T-helper 2 cell (primary cell): ENCODE measurements at places on chromosomes 1 and 21.
A peak's percentile ranks its signal among the peaks of the same experiment; 100 is the strongest.

DNA sequence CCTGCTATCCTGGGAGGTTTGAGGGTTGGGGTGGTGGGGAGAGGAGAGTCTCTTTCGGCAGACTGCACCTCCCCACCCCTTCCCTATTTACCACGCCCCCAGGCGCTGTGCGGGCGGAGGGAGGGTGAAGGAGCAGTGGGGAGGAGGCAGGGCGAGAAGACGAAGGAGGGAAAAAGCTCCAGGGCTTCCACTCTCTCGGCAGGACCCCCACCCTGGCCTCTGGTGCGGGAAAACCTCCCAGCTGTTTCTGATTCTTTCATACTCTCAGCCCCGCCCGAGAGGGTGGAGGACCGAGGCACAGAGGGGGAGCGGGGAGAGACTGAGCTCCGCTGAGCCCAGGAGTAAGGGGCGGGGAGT lies 866 bp upstream of the WNT2B start:
- DNase-seq = peak; percentile 11

DNA sequence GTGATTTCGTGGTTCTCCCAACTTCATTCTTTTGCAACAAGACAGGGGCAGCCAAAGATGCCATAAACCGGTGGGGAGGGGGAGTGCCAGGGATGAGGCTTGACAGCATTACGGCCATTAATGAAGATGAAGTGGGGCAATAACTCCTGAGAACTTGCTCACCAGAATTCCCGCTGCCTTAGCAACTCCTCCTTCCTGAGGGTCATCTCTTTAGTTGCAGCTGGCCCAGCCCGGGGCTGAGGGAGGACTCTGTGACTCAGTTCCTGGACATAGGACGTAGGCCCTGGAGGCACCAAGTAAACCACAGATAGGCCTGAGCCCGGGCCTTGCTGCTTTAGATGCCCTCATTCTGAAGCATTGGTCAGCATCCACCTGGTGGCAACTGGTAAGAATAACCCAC lies 330.2 kb downstream of the RRAGC start:
- no peak for DNase-seq

DNA sequence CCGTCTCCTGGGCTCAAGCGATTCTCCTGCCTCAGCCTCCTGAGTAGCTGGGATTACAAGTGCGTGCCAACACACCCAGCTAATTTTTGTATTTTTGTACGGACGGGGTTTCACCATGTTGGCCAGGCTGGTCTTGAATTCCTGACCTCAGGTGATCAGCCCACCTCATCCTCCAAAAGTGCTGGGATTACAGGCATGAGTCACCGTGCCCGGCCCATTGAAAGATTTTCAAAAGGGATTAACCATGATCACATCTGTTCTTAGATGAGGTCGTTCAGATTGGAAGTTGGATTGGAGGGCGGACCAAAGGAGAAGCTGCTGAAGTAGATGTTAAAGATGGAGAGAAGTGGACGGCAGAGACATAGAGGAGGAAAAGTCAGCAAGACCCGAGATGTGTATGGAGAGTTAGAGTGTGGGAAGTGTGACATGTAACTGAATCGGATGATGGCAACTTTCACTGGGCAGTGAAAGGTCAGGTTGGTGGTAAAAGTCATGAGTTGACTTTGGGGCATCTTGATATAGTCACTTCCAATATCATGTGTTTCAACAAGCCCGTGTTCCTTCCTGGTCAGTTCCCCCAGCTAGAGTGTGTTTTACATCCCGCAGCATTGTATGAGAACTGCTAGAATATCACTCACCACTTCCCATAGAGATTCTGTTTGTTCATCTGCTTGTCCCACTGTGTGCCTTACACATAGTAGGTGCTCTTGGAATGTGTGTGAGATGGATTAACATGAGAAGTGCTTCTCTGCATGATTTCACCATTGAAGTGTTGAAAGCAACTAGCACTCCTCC lies 54.4 kb upstream of the TINAGL1 start:
- no peak for DNase-seq

- DNase-seq = no peak
Measured at GRCh38 chr1:10644307-10645128, 151.9 kb downstream of the CASZ1 start.

DNA sequence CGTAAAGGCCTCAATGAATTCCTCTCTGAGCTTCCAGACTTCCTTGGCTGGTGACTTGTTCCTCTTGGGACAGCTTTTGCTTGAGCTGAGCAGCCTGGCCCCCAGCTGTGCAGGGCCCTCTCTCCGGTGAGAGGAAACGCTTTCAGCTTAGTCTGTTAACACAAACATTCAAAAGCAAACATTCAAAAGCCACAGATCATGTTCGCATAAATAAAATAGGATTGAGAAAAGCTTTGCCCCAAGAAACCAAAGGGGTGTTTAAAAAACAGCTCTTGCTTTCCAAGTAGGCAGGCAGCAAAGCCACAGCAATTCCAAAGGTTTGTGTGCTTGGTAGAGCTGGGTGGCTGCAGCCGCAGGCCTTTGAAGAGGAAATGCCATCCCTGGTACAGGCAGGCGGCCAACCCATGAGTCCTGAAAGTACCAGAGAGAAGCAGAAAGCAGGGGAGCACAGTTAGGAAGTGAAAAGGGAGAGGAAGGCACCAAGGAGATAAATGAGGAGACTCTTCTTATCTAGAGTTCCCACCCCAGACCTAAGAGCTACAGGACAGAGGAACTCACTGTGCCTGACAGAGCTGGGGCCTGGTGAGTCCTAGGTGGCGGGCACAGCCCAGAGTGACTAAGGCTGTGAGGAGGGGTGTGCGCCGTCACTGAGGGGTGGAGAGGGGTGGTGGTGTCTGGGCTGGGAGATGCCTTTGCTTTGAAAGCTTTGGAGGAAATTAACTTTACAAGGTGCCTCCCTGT lies 48.4 kb downstream of the CCN1 start:
- no peak for DNase-seq

DNA sequence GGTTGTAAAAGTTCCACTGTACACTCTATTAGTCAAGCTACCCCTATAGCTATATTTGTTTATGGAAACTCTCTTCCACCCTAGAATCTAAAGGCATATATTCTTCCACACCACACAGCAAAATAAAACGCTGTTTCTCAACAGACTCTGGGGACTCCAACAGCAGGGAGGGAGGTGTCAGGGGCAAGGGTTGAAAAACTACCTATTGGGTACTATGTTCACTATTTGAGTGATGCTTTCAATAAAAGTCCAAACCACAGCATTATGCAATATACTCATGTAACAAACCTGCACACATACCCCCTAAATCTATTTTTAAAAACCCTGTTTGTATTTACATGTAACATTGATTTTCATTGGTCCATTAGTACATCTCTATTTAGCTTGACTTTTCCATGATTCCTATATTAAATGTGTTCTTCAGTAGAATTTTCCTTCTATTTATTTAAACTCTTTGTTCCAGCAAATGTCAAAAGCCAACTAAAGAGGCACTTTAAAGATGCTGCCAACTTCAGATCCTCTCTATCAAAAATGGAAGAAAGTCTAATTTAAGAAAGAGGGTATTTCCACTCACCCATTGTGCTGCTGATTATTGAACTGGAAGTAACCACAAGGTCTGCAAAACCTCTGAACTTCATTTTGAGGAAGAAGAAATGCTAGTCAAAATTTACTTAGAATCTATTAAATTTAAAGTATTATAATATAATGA lies 26.2 kb downstream of the RGS7 start:
- DNase-seq = no peak

DNA sequence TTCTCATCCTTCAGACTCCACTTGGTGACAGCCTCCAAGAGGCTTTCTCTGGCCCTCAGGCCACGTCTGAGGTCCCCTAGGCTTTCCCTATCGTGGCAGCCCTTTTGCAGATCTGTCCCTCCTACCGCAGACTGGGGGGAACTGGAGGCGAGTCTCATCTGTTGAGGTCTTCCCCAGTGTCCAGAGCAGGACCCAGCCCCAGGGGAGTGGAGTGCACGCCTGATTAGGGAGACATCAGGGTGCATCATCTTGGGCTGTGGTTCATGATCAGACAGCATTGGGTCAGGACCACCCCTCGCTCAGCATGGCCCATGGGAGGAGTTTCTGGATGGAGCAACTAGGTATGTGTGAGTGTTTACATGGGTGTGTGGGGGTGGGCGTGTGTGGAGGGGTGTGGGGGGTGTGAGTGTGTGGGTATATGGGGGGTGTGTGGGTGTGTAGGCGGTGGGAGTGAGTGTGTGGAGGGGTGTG lies 8.5 kb upstream of the MATN1 start:
- no peak for DNase-seq

- peak; percentile 40 for DNase-seq
Measured at GRCh38 chr1:236836157-236836556, 41.1 kb downstream of the MTR start.

DNA sequence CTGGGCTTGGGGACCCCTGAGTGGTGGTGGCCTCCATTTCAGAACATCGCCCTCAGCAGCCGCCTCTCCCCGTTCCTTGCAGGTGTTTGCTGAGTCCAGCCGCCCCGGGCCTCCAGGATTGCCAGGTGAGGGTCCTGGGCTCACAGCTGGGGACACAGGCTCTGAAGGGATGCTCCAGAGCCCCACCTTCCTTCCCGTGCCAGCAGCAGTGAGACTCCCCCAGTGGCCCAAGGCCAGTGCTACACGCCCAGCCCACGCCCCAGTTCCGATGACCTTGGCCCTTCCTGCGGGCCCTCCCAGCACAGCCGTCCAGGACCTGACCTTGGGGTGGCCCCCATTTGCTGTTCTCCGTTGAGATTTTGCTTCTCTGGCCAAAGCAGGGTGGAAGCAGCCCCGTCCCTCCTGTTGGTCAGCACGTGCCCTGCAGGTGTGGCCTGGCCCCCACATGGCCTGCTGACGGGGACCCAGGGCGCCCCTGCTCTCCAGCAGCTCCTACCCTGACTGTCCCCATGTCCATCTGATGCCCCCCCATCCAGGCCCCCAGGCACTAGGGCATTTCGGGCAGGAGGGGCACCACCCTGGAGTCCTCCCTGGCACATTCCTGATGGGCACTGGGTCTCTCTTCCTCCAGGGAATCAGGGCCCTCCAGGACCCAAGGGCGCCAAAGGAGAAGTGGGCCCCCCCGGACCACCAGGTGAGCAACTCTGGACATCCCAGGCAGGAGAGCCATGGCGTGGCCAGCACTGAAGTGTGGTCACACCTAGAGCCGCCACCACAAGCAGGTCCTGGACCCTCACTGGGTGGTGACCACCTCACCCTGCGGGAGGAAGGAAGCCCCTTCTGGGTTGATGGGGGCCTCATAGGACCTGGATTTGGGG lies 45.0 kb downstream of the SLC19A1 start:
- DNase-seq = no peak

DNA sequence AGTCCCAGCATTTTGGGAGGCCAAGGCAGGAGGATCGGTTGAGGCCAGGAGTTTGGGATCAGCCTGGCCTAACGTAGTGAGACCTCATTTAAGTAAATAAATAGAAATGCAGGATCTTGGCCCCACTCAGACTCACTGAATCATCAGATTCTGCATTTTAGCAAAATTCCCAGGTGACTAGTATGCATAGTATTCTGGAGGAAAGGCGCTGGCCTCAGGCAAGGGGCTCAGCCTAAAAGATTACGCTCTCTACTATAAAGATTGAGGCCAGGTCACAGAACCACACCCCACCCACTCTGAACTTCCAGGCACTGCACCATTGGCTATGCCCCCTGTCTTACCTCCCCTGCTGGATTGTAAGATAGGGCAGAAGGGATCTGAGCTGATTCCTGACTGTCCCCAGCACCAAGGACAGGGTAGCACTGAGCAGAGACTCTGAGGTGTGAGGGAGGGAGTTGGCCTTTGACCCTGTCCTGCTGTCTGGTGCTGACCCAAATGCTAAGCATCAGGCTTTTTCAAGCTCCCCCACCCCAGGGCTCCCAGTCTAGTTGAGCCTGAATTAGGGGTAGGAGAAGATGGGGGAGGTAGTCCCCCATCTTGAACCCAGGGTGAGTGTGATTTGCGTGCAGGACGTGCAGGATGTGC lies 2.7 kb downstream of the FOXE3 start:
- DNase-seq = no peak

GRCh38 chr1:224594851-224595250 lies 21.3 kb upstream of the CNIH3 start:
- no peak for DNase-seq

DNA sequence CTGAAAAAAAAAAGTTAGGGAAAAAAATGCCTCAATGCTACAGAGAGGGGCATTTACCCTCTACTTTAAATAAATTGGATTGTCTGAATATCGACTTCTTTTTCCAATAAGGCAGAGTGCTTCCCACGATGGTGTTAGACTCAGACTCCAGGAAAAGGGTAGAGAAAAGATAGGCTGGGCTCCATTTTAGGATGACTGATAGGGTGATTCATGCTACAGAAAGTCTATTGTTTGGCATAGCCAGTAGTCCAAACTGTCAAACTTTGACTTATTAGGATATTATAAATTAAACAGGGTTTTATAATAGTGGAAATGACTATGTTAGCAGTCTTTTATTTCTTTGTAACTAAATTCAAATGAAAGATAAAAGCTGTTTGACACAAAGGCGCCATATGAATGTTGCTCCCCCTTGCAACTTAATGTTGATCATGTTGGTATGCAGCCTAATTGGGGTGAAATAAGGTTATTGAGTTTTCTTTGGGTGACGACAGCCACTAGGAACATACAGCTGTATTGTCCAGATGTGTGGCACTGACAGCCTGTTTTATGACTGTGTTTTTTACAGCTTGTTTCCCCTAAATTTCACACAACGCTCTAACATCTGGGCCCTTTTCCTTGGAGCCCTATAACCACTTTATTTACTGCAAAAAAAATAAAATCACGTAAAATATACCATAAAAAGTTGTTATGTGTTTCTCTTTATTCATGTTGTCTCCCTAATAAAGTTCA lies 69.3 kb downstream of the SPAG17 start:
- DNase-seq = no peak

GRCh38 chr1:18719786-18720451 lies 89.3 kb downstream of the PAX7 start:
- DNase-seq = no peak

DNA sequence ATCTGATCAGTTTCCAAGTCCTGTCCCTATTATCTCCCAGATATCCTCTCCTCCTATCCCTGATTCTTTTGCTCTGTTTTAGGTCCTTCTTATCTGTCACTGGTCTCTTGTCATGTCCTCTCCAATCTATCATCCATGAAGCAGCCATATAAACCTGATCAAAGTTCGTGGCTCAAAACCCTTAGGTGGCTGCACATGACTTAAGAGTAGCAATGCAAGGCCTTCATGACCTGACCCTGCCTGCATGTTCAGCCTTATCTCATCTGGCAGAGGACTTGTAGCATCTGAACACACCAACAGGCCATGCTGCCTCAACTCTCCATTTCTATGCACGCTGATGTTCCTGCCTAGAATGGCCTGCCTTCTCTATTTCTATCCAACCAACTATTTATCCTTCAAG lies 65.2 kb downstream of the NOS1AP start:
- DNase-seq = no peak

DNA sequence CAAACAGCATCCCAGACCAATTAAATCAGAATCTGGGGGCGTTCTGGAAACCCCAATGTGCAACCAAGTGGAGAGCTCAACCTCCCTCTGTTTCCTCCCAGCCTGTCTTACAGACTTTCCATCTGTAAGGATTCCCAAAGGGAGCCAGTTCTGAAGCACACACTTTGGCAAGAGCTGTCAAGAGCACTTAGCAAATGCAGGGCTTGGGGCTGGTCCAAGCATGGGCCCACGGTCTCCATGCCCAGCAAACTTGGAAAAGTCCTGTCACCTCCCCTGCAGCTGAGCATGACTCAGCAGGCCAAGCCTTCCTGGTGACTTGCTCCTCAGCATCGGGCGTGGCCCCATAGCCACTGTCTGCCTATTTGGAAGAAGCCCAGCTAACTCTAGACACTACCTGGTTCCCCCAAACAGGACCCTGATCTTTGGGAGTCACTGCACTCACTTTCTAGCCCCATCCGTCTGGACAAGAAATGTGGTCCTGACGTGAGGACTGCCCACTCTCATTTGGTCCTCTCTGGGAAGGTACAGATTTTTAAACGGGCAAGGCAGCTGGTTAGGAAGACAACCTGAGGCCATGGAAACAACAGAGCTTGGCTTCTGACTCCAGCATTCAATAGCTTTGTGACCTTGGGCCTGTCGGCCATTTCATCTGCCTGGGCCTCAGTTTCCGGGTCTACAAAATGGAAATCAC lies 16.9 kb downstream of the SLC2A1 start:
- no peak for DNase-seq
